ENCODE measurements at places on chromosomes 2 and 18.
A peak's percentile ranks its signal among the peaks of the same experiment; 100 is the strongest.

DNA sequence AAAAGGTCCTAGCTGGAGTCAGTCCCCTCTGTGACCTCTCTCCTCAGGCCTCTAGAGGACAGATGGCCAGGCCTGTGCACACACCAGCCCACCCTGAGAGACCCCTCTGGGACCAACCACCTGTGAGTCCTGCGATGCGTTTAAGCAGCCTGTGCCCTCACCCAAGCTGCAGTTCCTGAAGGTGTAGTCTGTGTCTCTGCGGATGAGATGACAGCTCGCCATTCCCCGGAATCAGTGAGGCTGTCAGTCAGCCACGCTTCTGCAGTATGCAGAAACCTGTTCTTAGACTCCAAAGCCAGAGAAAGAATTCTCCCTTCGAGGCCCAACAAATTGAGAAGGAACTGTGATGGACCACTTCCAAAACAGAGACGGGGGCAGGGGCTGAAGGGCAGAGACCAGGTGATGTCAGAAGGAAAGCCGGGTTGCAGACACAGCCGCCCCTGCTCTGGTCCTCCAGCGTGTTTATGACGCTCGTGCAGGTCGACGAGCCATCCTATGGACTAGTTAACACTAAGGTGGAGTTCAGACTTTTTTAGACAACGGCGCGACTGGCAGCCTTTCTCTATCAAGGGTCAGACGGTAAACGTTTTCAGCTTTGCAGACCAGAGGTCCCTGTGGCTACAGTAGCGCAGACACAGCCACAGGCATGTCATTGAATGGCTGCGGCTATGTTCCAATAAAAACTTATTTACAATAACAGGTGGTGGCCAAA lies 10.2 kb downstream of the MTERF4 start:
- no peak for DNase-seq

- no peak for DNase-seq
These were observed 20.4 kb upstream of the DAPL1 start for GRCh38 chr2:158774681-158775080.

GRCh38 chr18:13989199-13989598 lies 73.9 kb upstream of the MC2R start:
- no peak for DNase-seq

DNA sequence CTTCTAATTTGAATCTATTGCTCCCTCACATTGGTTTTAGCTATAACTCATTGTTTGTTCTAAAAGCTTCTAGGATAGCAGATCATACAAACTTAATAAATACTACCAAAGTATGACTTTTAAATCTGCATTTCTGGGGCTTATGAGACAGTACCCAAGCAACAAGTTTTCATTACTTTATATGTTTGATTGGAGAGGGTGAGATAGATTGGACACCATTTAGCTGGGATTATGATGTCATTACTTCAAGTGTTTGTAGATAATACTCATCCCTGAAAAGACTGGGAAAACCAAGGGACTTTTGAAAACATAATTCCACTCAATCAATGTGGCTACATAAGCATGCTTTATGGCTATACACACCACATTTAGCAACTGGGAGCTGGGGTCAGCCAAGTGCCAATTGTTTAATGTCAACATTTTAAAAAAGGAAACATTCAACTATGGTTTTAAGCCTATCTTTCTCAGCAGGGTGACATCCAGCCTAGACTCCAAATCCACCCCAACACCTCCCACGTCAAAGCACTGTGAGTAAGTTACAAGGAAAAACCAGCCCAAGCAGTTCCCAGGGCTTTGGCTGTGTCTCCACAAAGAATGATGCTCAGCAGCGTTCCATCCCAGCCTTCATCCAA lies 119.9 kb downstream of the ETAA1 start:
- DNase-seq, result no peak

DNA sequence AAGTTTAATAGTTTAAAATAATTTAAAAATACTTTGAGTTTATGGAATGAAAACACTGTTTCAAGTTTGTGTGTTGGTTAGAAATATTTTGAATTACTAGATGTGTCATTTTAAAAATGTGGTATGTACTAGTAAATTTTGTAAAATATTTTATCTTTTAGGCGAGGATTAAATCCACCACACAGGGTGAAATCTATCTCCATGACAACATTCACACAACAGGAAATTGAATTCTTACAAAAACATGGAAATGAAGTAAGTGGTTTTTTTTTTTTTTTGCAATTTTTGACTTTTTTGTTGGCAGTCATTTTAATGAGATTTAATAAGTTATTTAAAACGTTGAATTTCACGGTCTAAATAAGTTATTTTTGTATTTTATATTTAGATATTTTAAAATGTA lies 19.4 kb downstream of the AGFG1 start:
- no peak for DNase-seq

DNA sequence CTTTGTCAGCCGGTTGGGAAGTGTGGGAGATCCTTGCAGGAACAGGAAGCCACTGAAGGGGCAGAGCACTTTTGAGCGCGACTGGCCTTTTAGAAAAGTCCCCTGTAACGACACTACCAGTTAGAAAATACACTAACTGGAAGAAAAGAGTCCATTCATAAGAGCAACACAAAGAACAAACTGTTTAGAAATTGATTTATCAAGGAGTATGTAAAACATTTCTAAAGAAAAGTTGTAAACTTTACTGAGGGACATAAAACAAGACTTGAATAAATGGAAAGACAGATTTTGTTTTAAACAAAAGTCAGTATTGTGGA lies 29.8 kb upstream of the POMC start:
- DNase-seq, result no peak

DNA sequence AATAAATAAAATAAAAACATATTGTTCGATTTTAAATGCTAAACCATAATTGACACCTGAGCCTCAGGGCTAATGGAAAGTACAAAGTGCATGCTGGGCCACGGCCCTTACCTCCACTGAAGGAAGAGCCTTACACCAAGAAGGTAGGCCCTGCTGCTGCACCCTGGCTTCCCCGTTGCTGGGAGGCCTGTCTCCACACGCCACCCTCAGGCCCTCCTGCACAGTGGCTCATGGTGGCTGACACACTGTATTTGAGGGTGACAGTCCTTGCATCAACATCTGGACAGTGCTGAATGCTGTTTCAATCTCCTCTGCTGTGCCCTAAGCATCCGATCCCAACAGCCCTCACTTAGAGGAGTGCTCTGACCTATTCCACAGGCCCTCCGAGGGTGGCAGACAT lies 39.3 kb upstream of the EDAR start:
- no peak for DNase-seq

DNA sequence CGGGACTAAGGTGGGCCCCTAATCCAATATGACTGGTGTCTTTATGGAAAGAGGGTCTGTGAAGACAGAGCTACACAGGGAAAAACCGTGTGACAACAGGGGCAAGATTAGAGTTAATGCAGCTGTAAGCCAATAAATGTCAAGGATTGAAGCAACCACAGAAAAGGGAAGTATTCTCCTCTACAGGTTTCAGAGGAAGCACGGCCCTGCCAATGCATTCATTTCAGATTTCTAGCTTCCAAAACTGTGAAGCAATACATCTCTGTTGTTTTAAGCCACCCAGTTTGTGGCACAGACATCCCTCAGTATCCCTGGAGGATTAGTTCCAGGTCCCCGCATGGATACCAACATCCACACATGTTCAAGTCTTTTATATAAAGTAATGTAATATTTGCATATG lies 48.8 kb downstream of the SPP2 start:
- no peak for DNase-seq

GRCh38 chr2:97759727-97760407 lies 46.5 kb downstream of the ZAP70 start:
- DNase-seq, result no peak

GRCh38 chr2:200471324-200471848 lies 38.5 kb downstream of the KCTD18 start:
- DNase-seq, result peak; percentile 64

- no peak for DNase-seq
These were observed 133.4 kb downstream of the CABLES1 start for GRCh38 chr18:23268641-23269040.

DNA sequence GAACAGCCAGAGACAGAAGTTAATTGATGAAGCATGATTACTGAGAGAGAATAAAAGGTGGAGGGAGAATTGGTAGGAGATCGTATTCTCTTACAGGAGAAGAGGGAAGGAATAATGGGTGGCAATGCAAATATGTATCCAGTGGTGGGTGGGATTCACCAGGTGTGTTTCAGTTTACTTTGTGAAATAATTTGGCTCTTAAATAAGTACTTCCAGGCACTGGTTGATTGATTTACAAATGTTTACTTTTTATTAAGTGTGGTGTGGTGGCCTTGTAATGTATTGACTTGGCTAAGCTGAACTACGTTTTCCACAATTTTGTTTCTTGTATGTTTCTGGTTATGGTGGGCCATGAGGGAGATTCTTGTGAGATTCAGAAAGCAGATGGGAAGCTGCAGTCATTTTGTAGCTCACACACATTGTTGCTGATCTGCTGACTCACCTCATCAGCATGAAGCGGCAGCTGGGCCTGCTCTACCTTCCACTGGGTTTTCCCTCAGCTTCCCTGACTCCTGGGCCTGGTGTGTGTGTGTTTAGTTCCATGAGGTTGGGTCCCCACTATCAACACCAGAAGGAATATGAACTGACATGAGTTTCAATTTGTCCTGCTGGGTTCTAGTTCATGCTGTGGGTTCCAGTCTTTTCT lies 32.6 kb downstream of the MYL12B start:
- no peak for DNase-seq

DNA sequence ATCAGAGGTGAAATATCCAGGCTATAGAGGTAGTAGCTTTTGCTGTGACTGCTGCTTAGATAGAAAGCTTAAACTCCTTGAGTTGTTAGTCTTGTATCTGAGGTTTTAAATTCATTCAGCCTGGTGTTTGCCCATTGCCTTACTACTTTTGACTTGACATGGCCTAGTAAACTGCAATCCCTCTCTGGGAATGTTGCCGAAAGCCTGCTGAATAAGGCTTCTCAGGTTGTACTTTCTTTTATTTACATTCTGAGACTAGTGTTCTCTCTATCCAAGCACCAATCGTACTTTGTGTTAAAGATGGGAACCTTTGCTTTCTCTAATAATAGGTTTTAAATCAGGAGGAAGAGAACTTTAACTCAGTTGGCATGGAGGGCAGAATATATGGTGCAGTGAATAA lies 357.6 kb upstream of the CWC22 start:
- DNase-seq, result no peak

- DNase-seq, result no peak
These were observed 9.1 kb downstream of the EPAS1 start for GRCh38 chr2:46306330-46306751.

GRCh38 chr2:221488136-221488807 lies 83.8 kb downstream of the EPHA4 start:
- no peak for DNase-seq

- DNase-seq, result no peak
These were observed 35.1 kb downstream of the CYBRD1 start for GRCh38 chr2:171557363-171557762.

GRCh38 chr18:13269013-13269280 lies 50.4 kb downstream of the LDLRAD4 start:
- no peak for DNase-seq

DNA sequence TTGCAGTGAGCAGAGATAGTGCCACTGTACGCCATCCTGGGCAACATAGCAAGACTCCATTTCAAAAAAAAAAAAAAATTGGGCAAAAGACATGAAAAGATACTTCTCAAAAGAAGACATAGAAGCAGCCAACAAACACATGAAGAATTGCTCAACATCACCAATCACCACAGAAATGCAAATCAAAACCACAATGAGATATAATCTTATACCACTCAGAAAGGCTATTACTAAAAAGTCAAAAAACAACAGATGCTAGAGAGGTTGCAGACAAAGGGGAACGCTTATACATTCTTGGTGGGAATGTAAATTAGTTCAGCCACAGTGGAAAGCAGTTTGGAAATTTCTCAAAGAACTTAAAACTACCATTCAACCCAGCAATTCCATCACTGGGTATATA lies 43.1 kb upstream of the CHAC2 start:
- DNase-seq, result no peak
